Stomach (tissue), 19 donors: ENCODE measurements at places on chromosomes 16 and 17.

- no peaks in the 10 kb centered on the region for H3K27me3 ChIP-seq
- no peak overlapping the region for H3K4me3 ChIP-seq
- no peak overlapping the region for H3K27ac ChIP-seq
- no peak for DNase-seq
Observed at GRCh38 chr17:56290101-56290801, 137.0 kb downstream of the ANKFN1 start.

GRCh38 chr16:57427824-57428223 is 19.4 kb downstream of the CIAPIN1 start:
- DNase-seq = no peak
- peaks cover 21% of the 10 kb centered on the region for H3K4me1 ChIP-seq
- no peaks in the 10 kb centered on the region for H3K27me3 ChIP-seq
- peaks cover 44% of the 10 kb centered on the region for H3K36me3 ChIP-seq
- no peak overlapping the region for H3K4me3 ChIP-seq

DNA sequence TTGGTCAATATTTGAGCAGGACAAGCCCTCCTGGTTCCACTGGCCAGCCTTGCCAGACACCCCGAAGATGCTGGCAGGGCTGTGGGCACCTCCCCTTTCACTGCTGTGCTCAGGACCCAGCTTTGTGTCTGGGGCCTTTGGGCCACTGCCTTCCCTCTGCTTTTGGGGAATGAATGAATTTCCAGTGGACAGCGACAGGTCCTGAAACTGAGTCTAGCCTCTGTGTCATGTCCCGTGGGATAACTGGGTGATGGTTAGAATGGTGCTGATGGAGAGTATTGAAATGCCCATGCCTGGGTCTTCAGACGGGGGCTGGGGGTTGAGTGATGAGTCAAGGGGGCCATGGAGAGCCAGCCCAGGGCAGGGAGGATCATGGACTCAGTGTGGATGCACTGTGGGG is 135.8 kb downstream of the FOXL1 start:
- H3K36me3 ChIP-seq = no peaks in the 10 kb centered on the region
- H3K27ac ChIP-seq = no peak overlapping the region
- H3K27me3 ChIP-seq = peaks cover 11% of the 10 kb centered on the region

DNA sequence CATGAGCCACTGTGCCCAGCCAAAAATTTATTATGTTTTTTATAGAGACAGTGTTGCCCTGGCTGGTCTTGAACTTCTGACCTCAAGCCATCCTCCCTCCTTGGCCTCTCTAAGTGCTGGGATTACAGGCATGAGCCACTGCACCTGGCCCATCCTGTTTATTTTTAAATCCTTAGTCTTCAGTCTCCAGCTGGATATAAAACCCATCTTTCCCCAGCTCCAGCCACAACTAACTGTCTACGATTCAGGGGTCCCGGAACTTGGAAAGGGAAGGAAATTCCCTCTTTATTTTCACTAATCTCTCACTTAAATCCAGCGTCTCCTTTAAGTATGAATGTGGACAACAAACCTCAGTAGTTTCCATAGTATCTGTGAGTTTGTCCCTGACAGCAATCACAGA is 62.2 kb downstream of the IQCK start:
- no peak overlapping the region for H3K27ac ChIP-seq
- H3K27me3 ChIP-seq = no peaks in the 10 kb centered on the region
- no peak overlapping the region for H3K4me3 ChIP-seq
- DNase-seq = no peak

DNA sequence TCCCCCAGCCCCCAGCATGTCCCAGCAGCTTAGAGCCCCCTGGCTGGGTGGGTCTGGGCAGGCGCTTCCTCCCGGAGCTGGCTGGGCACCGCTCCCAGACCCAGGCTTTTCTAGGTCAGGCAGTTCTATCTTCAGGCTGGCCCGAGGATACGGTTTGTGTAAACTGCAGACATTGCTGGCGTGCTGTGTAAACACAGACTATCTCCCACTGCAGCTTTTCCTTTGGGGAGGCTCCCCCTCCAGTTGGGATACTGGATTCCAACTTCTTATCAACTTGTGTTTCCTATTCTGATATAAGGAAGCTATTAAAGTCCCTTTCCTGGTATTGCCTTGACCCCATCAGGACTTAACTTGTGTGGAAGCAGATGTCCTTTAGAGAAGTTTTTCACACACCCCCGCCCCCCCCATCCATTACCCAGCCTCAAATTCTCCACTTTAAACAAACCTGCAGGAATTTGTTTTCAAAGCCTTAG is 18.3 kb upstream of the GNA13 start:
- H3K27me3 ChIP-seq = no peaks in the 10 kb centered on the region
- peaks cover 36% of the 10 kb centered on the region for H3K4me1 ChIP-seq
- peak overlapping the region; percentile 55 for H3K27ac ChIP-seq
- H3K4me3 ChIP-seq = no peak overlapping the region
